ENCODE measurements at places on chromosomes 2 and 18.

GRCh38 chr2:162219426-162219825, 23.8 kb downstream of the FAP start:
- no peak for DNase-seq

DNA sequence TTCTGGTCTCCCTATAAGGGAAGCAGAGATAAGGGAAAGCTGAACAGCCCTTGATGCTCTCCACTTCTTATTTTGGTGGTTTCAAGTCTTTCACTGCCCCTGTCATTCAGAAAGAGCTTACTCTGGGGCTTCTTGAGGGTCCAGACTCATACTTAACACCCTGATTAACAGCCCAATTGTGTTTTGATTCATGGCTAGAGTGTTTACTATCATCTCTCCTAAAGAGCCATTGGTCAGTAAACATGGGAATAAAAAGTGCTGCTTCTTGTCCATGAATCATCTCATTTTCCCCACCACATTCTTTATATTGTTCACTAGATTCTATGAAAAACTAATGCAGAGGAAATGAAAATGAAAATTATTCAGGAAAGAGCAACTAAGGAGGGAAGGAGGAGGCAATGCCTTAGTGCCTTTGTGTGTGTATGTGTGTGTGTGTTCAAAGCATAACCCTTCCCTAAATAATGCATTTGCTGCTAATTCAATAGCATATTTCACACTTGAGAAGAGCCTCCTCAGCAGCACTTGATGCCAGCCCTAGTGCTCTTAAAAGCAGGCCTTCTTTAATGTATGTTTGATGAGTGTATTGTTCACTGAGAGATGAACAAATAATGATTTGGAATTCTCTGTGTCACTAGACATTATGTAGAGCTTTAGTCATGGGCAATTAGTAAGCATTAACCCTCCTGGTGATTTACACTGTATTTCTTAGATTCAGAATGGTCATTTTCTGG, 63.5 kb downstream of the DCC start:
- no peak for DNase-seq

DNA sequence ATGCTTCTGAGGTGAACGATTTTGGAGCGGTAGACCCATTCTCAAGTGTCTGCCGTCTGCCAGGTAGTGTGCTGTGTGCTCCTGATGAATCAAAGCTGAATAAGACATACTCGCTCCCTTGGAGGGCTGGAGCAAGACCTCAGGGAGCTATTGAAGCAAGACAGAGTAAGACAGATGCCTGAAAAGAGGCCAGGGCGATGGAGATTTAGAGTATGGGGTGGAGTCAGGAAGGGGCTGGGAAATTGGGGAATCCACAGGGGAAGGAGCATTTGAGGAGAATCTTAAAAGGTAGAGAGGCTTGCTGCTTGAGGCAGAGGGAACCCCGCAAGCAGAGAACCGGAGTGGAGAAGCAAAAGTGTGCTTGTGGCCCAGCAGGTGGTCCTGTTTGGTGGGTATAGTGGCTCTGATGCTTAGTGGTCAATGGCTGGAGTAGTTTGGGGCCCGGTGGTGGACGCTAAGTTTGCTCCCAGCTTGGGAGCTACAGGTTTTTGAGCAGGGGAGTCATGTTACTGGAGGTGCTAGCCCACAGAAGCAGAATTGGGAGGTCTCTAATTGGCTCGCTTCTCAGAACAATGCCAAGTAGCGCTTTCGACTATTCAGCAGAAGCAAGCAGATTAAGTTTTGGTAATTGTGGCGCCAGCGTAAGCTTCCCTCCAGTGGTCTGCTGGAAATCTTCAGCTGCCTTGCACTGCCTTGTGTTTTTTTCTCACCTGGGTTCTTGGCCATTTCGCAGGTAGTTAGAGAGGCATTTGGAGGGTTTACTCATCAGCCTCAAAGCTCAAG, 2.0 kb downstream of the CNNM4 start:
- DNase-seq, result no peak

DNA sequence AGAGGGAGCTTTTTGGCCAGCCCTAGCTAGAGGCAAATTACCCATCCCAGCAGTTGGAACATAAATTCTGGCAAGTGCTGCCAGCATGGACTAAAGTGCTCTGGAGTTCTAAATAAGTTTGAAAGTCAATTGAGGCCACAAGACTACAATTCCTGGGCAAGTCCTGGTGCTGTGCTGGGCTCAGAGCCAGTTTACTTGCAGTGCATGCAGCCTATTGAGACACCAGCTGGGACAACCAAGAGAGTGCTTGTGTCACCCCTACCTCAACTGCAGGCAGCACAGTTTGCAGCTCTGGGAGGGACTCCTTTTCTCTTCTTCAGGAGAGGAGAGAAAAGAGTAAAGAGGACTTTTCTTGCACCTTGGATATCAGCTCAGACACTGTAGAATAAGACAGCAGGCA, 277.2 kb upstream of the TMEFF2 start:
- no peak for DNase-seq

DNA sequence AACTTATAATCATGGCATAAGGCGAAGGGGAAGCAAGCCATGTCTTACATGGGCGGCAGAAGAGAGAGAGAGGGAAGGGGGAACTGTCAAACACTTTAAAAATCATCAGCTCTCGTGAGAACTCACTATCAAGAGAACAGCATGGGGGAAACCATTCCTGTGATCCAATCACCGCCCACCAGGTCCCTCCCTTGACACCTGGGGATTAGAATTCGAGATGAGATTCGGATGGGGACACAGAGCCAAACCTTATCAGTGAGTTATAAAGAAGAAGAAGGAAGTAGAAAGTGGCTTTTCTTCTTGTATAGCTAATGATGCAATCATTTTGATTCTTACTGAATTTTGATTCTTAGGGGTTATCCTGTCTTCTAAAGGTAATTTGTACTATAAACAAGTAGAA, 51.4 kb downstream of the SMCHD1 start:
- no peak for DNase-seq

GRCh38 chr18:28132084-28132483, 44.8 kb downstream of the CDH2 start:
- no peak for DNase-seq

DNA sequence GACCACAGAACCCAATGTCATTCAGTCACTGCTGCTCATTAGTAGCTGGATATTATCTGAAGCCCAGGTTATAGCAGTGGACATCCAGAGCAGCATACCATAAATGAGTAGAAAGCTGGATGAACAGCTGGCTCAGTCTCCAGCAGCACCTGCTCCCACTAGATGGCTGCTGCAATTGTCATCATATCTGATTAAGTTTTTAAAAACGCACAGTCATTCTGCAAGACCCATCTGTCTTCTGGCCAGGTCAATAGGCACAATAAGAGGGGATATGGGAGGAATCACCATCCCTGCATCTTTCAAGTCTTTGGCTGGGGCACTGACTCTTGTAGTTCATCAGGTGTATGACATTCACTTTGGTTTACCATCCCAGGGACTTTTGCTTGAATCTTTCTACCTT, 55.1 kb upstream of the XDH start:
- DNase-seq, result no peak

DNA sequence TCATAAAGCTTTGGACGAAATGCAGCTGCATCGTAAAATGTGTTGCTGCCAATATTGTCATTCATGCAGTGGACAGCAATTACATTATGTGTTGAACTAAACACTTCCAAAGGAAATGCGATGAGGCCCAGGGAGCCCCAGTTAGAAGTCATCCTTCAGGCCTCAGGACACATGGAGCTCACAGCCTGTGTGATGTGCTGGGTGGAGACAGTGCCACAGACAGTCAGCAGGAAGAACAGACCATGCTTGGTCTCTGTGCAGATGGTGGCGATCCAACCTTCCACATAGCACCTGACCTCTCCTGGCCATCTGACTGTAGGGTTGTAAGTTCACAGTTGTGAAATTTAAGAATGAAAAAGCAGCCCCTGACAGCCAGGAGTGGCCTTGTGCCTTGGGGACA, 118.3 kb upstream of the ALKAL2 start:
- no peak for DNase-seq

DNA sequence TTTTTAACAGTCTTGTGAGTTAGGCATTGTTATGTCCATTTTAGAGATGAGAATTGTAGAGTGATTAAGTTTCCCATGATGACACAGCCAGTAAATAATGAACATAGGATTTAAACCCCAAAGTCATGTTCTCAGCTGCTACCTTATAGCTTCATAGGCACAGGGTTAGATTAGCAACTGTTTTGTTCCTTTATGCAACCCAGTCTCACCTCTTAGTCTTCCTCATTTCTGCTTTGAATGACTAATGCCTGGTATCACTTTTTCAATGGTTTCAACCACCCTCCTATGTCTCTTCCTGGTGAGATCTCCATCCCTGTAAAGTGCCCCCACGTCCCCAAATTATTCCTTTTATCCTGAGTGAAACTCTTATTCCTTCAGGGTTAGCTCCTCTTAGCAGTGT, 44.3 kb downstream of the MFSD6 start:
- DNase-seq, result no peak

DNA sequence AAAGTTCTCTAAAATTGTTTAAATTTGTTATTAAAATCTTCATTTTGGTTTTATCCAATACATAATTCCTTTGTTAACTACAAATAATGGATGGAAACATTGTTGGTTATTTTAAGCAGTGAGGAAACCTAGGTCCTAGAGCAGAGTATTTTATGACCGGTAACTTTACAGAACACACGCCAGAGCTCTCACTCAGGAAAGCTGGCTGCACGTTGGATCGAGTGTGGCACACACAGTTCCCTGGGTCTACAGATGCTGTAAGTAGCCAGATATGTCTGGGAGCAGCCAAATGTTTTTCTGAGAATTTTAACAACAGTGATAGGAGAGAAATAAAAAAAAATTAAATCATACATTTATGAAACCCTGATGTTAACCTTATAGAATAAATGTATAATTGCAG, 264.4 kb downstream of the ZNF407 start:
- DNase-seq, result no peak

GRCh38 chr2:159200498-159200897, 86.0 kb downstream of the WDSUB1 start:
- DNase-seq, result no peak

- DNase-seq, result no peak
Measured at GRCh38 chr2:188523919-188524318, 232.2 kb downstream of the GULP1 start.

DNA sequence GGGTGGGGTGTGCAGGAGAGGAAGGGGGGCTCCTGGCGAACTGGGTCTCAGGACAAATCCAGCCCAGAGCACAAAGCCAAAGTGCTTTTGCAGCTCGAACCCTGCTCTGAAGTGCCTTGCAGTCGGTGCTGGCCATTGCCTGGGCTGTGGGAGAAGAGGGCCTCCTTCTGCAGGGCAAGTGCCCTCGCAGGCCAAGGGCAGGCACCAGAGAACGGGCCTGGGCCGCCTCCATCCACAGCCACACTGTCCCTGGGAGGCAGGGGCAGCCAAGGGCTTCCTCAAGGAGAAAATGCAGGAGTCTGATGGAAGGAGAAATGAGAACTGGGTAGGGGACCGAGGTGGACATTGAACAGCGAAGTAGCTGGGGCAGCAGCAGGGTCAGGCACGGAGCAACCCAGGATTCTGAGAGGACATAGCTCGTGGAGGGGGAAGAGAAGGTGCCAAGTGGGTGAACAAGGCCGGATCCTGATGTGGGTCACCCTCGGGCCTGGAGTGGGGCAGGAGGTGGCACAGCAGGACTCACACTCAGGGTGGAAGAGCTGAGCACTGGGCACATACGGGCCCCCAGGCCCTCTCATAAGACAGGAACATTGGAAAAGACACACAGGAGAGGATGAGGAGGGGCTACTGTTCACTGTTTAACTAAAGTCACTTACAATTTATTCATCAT, 312.8 kb upstream of the SALL3 start:
- no peak for DNase-seq
